NCI-H2171 treated with DMSO at 0.1 percent for 48 hours (cell line): ENCODE measurements at places on chromosomes 11 and 22.

- DNase-seq, result no peak
These were observed 66.7 kb downstream of the SYT13 start for GRCh38 chr11:45219411-45219810.

- no peak for DNase-seq
These were observed 72.7 kb downstream of the KCNQ1 start for GRCh38 chr11:2517386-2518064.

DNA sequence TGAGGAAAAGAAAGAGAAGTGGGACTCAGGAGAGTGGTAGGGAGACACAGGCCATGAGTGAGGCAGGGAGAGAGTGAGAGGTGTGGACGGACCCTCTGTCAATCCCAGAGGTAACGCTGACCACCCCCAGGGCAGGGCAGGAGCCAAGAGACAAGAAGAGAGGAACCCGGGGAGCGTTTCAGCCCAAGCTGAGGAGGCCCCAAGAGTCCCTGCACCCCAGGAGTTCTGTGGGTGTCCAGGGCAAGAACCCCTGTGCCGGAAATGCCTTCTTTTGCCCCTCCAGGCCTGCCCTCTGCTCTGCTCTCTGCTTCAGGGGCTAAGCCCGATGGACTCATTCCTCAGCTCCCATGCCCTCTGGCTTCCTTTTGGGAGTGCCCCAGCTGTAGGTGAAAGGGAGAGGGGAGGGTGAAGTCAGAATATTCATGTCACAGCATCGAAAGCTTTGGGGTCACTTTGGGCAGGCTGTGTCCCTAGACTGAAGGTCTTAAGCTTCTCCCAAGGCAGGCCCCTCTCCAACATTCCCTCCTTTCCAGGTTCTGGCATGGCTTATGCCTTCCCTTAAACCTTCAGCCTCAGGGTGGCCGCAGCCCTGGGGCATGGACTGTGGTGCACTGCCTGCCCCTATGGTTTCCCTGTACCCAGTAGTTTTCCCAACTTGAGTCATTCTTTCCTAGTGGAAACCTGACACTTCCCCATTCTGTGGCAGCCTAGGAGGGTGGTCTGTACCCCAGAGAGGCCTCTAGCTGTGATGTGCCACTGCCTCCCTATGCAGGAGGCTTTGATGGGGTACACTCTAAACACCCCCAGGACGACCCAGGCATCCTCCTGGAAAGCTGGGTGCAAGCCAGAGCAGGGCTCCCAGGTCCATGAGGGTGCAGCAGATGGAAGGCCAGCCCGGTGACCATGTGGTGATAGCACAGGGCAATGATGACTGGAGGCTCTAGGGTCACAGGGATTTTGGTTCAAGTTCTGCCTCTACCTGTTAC, 27.1 kb downstream of the MYEOV start:
- no peak for DNase-seq

DNA sequence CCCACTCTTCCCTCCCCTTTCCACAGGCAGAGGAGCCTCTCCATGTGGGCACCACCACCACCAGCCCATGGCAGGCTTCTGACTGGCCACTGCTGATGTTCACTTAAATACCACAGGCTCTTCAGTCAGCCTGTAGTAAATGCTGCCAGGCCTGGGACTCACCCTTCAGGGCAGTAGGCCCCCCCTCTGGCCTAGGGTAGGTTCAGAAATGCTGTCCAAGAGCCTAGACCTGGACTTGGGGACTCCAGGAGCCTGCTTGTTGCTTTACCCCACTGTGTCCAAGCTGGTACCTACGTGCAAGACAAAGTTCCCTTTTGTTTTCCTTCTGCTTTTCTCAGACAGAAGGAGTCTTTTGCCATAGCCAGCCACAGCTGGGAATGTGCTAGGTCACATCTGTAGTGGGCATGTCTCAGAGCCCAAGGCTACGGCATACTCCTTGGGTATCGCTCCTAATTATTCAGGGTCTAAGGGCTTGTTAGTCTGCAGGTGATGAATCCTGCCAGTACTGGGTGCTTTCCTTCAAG, 38.6 kb downstream of the TMEM135 start:
- DNase-seq, result no peak
